Stimulated activated CD8-positive, alpha-beta memory T cell treated with anti-CD3 and anti-CD28 coated beads, Interleukin-7, amount 100 ng/mL, for 1 hour (primary cell): ENCODE measurements at places on chromosomes 7 and 10.

DNA sequence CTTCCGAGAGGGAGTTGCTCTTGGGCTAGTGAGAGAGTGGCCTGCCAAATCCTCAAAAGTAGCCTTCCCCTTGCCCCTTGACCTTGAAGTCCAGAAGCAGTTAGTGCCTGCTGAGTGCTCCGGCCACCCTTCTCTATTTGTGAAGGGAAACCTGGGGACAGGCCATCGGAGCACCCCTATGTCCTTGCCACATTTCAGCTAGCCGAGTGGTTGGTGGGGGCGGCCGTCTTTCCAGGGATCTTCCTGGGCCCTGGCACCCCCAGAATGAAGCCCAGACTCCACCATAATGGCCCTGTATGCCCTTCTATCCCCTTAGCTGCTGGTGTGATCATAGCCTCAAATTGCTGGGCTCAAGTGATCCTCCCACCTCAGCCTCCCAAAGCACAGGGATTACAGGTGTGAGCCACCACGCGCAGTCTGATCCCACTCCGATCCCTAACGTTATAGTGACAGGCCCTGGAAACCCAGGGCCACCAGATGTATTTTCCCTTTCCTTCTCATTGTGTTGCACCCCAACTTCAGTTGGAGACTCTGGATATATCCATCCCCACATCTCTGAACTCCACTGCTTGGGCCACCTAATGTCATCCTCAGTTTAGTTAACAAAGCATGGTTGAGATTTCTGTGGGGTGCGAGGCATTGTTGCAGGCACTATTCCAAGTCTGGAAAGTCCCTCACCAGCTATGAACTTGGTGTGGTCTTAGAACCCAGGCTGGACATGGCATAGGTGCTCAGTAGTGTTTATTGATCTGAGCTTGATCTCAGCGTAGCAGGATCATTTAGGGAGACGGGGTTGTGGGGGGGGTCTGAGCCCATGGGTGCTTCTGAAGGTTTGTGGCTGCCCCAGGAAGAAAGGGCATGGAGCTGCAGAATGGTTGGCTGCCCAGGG is 1.6 kb downstream of the TSPAN14 start:
- no peak for DNase-seq

DNA sequence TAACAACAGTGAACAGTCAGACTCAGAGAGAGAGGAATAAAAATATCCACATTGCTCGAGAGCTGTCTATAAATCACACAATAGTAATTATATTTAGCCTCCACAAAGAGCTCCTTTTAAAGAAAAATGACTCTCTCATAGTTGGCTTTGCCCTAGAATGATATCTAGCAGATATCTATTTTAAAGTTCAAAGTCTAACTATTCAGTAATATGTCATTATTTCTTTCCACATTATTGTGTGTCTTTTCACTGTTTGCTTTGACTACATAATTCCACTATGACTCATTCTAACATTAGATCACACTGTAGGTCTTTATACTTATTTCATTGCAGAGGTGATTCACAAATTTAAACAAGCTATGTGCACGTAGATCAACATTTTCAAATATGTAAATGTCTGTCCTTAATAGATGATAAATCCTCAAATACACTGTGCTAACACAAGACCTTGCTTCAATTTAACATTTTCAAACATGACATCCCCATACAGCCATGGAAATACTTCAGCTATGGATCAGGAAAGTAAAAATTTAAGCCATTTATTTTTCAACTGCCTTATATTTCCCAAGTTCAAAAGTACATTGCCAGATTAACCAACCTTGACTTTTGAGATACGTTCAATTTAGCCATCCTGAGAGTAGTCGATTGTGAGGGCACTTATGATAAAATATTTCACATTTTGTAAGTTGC is 99.9 kb upstream of the AKR1E2 start:
- DNase-seq = no peak

GRCh38 chr10:86684331-86685097 is 16.2 kb downstream of the LDB3 start:
- DNase-seq = no peak

- no peak for DNase-seq
Measured at GRCh38 chr7:131170440-131171271, 157.0 kb upstream of the MKLN1 start.

DNA sequence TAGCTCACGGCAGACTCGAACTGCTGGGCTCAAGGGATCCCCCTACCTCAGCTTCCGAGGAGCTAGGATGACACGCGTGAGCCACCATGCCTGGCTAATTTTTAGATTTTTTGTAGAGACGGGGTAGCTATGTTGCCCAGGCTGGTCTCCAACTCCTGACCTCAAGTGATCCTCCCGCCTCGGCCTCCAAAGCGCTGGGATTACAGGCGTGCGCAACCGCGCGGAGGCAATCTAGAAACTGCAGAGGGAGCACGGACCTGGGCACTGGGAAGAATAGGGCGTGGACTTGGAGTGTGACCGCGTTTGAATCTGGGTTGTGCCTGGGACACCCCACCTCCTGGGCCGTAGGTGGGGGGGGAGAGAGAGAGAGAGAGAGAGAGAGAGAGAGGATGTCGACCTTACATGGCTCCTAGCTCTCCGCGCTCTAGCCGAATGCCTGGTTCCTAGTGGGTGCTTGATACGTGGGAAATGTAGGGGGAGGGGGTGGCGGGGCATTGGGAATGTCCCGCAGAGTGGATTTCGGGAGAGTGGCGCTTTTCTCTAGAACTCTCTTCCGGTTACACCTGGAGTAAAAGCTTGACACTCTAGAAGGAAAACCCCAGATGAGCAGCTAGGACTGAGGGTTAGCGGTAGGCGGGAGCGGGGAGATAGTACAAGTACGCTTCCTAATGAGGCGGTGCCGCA is 1.2 kb upstream of the MAP3K8 start:
- DNase-seq = no peak

DNA sequence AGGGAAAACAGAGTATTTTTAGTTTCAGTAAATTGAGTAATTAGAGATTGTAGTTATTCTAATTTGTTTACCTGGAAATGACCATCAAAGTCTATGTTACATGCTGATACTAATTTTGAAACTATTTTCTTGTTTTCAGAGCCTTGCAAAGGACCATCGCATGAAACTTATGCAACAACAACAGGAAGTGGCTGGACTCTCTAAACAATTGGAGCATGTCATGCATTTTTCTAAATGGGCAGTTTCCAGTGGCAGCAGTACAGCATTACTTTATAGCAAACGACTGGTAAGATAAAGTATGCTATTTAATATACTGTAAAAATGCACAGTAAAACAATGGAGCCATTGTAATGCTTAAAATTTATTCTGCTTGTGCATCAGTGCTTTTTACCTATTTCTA is 78.5 kb downstream of the TRIM24 start:
- DNase-seq = no peak

DNA sequence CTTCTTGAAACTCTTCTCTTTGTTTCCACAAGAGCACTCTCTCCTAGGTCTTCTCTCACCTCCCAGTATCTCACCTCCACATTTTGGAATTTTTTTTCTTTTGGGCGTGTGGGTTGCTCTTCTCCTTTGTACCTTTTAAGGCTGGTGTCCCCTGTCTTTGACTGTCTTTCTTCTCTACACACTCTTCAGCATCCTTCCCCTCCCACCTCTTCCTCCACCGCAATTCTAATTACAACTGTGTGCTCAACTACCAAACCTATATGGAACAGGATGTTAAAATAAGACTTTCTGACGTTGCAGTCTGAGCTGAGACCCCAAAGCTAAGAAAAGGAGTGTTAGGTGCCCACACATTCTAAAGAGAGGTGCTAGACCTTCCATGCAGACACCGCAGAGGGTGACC is 14.0 kb upstream of the ADRB1 start:
- no peak for DNase-seq

DNA sequence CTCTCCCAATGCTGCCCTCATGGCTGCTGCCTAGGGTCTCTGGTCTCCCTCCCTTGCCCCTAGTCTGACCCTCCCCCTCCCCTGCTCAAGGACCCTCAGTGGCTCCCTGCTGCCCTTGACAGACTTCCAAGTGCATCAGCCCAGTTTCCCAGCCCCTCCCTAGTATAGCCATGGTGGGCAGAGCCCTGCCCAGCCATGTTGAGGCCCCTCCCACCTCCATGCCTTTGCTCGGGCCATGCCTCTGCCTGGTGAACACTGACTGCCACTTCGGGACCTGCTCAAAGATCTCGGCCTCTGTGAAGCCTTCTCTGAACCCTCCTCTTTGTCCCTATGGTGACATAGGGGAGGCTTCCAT is 73.2 kb downstream of the MYL10 start:
- DNase-seq = no peak

DNA sequence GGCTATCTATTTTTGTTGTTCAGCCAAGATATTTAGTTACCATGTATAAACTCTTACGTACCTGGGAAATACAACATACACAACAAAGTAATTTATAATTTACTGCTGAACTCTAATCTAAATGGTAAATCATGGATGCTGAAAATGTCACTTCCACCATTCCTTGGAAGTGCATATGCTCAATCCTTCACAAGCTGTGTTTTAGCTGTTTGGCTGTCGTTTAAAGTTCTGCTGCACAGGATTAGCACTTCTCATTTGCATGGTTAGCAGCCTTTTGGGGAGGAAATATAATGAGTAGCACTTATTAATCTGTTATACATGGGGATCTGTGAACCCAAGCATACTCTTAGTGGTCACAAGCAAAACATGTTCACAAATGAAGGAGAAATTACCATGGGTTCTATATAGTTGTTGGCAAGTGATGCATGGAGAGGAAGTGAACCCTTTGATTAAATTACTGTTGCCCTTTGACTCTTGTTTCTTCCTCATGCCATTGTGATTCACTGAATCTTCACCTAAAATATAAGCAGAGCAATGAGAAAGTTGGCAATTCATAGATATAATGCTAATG is 18.5 kb downstream of the PIK3CG start:
- no peak for DNase-seq

DNA sequence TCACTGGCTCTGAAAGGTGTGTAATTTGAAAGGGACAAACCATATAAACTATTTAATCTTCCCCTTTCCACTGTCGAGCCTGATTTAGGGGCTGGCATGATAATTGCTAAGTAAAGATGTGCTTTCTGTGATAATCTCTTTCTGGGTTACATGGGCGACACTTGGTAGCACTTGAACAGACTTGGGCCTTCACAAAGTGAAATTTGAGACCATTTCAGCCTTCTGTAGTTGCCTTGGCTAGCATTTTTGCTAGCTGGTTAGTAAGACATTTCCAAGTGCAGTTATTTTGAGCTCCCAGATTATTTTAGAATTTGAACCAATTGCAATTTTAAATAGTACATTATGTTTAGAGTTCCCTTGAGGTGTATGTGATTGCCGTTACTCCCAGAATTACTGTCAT is 432.7 kb upstream of the GALNT17 start:
- no peak for DNase-seq

GRCh38 chr7:121003986-121004685 is 15.6 kb downstream of the CPED1 start:
- DNase-seq = no peak

- no peak for DNase-seq
Measured at GRCh38 chr7:14184292-14184864, 194.9 kb upstream of the ETV1 start.

GRCh38 chr7:37104822-37105518 is 343.7 kb downstream of the ELMO1 start:
- DNase-seq = no peak

DNA sequence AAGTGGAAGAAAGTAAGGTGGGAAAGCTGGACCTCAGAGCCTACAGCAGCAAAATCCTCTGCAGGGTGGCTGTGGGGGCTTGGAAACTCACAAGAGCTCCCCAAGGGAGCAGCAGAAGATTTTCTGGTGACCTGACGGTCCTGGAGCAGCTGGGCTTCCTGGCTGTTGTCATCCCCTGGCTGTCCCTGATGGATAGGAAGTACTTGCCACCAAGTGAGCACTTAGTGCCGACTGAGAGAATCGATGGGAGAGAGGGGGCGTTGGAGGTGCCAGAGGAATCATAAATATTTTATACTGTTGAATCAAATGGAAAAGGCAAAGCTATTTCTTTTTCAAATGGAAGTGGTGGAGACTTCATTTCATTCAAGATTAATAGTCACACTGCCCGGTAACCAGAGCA is 167.1 kb upstream of the ITGB1 start:
- no peak for DNase-seq
